ENCODE measurements at places on chromosomes 13 and 19.

- DNase-seq: no peak
Observed at GRCh38 chr13:40502236-40502635, 164.2 kb downstream of the FOXO1 start.

DNA sequence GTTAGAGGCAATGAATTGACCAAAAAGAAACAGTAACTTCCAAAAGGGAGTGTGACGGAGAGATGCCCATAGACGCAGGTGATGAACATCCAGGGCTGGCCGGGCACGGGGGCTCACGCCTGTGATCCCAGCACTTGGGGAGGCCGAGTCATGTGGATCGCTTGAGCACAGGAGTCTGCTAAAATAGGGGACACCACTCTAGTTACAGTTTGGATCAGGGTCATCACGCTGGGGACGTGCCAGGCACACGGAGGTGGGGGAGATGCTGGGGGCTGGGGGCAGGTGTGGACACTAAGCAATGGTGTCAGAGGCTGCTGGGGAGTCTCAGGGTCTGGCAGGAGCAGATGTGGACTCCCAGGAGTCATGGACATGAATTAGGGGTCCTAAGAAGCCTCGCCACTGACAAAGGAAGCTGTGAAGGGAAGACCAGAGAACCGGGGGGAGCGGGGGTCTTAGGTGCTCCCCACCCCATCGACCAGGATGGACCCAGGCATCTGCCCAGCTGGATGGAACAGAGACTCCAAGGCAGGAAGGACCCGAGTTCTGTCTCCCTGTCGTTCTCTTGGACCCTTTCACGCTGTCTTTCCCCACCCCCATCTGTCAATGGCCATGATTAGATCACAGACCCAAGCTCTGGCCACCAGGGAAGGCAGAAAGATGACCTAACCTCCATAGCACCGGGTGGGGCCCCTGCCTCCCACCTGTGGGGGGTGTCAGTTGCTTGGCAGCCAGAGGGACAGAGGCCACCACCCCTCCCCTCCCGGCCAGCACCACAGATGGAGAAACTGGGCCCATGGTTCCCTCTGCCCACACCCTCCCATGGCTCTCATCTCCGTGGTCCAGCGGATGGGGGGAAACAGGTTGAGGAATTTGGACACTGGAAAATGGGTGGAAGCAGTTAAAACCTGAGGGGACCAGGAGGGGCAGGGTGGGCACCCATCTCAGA is 19.6 kb downstream of the CCDC8 start:
- DNase-seq: no peak

- no peak for DNase-seq
Observed at GRCh38 chr19:39405261-39405957, 1.2 kb upstream of the ZFP36 start.

- no peak for DNase-seq
Observed at GRCh38 chr19:44590245-44591059, 22.9 kb upstream of the IGSF23 start.

GRCh38 chr13:72693832-72694231 is 33.6 kb downstream of the MZT1 start:
- no peak for DNase-seq

- no peak for DNase-seq
Observed at GRCh38 chr19:28416245-28416644, 796.7 kb downstream of the UQCRFS1 start.

- no peak for DNase-seq
Observed at GRCh38 chr19:10921199-10921909, 7.1 kb downstream of the YIPF2 start.

DNA sequence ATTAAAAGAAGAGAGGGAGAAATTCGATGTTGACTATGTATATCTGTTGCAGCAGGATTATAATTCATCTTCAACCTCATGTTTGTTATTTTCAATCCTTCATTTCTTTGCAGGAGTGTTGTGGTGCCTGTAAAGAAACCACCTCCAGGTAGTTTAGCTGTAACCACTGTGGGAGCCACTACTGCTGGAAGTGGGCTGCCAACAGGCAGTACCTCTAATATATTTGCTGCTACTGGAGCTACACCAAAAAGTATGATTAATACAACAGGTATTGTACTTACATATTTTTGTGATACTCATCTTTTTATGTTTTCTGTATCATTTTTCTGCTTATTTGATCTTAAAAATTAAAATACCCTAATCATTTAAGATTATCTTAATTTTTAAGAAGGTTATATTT is 266.5 kb downstream of the NBEA start:
- DNase-seq: no peak

GRCh38 chr13:76882431-76882830 is 3.8 kb downstream of the KCTD12 start:
- DNase-seq: no peak

- DNase-seq: peak; percentile 42
Observed at GRCh38 chr19:49468746-49469447, 5.1 kb upstream of the FLT3LG start.

DNA sequence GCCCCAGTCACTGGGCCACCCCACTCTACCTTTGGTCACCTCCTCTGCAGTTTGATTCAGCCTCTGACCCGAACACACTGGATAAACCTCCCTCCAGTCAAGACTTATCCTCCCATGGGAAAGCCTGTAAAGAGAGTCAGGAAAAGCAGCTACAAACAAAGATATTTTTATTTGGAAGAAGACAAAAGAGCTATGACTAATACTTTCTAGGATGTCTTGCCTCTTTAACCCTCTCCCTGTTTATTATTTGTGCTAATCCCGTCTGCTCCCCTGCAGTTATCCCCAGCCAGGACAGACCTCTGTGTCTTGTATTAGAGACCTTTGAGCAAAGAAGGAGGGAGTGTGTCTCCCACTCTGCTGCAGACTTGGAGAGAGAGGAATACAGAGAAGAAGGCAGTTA is 178.3 kb downstream of the EFNB2 start:
- DNase-seq: peak; percentile 13

GRCh38 chr13:85095418-85096272 is 703.6 kb downstream of the SLITRK6 start:
- no peak for DNase-seq

DNA sequence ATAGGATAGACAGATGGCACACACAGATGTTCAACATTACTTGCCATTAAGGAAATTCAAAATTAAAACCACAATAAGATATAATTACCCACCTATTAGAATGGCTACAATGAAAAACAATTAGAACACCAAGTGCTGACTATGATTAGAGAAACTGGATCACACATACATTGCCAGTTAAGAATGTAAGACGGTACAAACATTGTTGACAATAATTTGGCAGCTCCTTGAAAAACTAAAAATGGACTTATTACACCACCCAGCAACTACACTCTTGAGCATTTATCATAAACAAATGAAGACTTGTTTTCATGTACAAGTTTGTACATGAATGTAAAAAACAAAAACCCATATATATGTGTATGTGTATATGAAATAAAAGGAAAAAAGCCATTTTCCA is 13.7 kb downstream of the ZNF461 start:
- DNase-seq: no peak

GRCh38 chr13:94674609-94675348 is 37.6 kb downstream of the SOX21 start:
- no peak for DNase-seq

DNA sequence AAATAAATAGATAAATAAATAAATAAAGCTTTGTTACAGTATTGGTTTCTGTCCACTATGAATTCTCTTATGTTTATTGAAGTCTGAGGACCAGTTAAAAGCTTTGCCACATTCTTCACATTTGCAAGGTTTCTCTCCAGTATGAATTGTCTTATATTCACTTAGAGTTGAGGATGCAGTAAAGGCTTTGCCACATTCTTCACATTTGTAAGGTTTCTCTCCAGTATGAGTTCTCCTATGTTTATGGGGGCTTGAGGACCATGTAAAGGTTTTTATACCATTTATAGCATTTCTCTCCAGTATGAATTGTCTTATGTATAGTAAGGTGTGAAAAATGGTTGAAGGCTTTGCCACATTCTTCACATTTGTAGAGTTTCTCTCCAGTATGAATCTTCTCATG is 168.3 kb downstream of the ZNF737 start:
- no peak for DNase-seq

- DNase-seq: no peak
Observed at GRCh38 chr19:57282011-57282643, 1.8 kb downstream of the ZNF460 start.

GRCh38 chr19:30419568-30420180 is 47.5 kb downstream of the ZNF536 start:
- no peak for DNase-seq

DNA sequence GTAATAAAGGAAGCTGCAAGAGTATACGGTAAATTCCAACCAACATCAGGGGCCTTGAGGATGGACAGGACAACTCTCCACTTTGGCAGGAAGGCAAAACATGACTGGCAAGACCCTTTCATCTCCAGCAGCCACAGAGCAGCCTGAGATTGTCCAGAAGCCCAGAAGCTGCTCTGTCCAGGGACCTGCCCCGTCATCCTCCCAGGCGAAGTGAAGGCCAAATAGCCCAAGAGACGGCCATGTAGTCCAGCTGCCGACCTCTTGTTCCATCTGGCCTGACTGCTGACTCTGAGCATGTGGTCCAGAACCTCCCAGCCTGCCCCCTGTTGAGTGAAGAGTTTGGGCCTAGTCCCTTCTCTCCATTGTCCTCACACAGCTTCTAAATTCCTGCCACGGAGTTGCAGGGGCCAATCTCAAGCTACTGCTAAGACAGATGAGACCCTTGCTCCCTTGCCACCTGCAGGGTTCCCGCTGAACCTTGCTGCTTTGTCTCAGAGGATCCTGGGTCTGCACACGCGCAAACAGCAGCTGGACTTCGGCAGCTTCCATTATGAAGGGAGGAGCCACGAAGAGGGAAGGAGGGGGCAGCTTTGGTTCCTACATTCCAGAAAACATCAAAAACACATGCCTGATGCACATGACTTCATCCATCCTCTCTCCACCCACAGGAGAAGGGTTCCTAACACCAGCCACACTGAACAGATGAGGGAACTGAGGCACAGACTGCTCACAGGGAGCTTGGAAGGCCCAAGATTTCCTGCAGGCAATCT is 196.9 kb downstream of the KATNAL1 start:
- DNase-seq: no peak

GRCh38 chr19:19049406-19049805 is 14.4 kb upstream of the SLC25A42 start:
- DNase-seq: no peak
